GM23248 (cell line): ENCODE measurements at places on chromosomes 1 and 21. TPM values are rescaled to one million over a fixed set of nuclear protein-coding genes. Genes with fewer than 3 reads are reported as not detected.
A peak's percentile ranks its signal among the peaks of the same experiment; 100 is the strongest.

- H3K27ac ChIP-seq = peak overlapping the region; percentile 80; the same call in 1 of the 2 replicates
- peak; percentile 24 for DNase-seq
- H3K4me1 ChIP-seq = peaks cover 34% of the 10 kb centered on the region
- H3K27me3 ChIP-seq = no peaks in the 10 kb centered on the region
Measured at GRCh38 chr1:113859478-113860175, 11.9 kb downstream of the PTPN22 start.

- H3K36me3 ChIP-seq = peaks cover 24% of the 10 kb centered on the region; the same call in 1 of the 2 replicates
- no peak overlapping the region for H3K4me3 ChIP-seq
- no peak overlapping the region for H3K27ac ChIP-seq
- DNase-seq = no peak
Measured at GRCh38 chr1:215228193-215228592, 145.7 kb downstream of the KCNK2 start.

- no peak overlapping the region for H3K4me3 ChIP-seq
- no peak overlapping the region for H3K27ac ChIP-seq
- H3K36me3 ChIP-seq = no peaks in the 10 kb centered on the region
- H3K27me3 ChIP-seq = no peaks in the 10 kb centered on the region
- no peaks in the 10 kb centered on the region for H3K4me1 ChIP-seq
- no peak for DNase-seq
Measured at GRCh38 chr1:187630653-187631380, 802.1 kb downstream of the PLA2G4A start.

GRCh38 chr1:71047635-71048607 lies at the start of gene PTGER3:
PTGER3 (minus strand) TSS chr1:71047816; CDS start chr1:71047577, 239 bp downstream.
- H3K27me3 ChIP-seq = peaks cover 22% of the 10 kb centered on the region; the same call in 1 of the 2 replicates
- peak within 1 kb of the TSS; percentile 65 for H3K4me3 ChIP-seq
- H3K4me1 ChIP-seq = no peaks in the 10 kb centered on the region
- no peak within 1 kb of the TSS for H3K27ac ChIP-seq

- no peaks in the 10 kb centered on the region for H3K27me3 ChIP-seq
- DNase-seq = peak; percentile 12
- no peak overlapping the region for H3K27ac ChIP-seq
- H3K36me3 ChIP-seq = no peaks in the 10 kb centered on the region
Measured at GRCh38 chr1:175757381-175758015, 14.1 kb upstream of the TNR start.

Gene TMEM79
- total RNA-seq = 0.63 and 1.8 TPM in 2 replicates

DNA sequence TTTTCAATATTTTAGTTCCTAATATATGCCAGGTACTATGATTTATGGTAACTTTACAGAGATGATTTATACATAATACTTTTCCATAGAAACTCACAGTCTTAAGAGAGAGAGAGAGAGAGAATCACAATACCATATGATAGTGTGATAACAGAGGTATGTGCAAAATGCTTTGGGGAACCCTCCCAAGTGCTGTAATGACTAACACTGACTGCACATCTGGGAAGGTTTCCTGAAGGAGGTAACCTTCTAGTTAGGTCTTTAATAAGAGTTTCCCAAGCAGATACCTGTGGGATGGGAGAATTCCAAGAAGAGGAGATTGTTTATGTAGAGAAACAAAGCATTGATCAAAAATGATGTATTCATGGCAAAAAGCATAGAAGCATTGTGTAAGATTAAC lies 34.6 kb upstream of the PIGC start:
- no peaks in the 10 kb centered on the region for H3K36me3 ChIP-seq
- H3K4me1 ChIP-seq = no peaks in the 10 kb centered on the region
- no peak overlapping the region for H3K27ac ChIP-seq

DNA sequence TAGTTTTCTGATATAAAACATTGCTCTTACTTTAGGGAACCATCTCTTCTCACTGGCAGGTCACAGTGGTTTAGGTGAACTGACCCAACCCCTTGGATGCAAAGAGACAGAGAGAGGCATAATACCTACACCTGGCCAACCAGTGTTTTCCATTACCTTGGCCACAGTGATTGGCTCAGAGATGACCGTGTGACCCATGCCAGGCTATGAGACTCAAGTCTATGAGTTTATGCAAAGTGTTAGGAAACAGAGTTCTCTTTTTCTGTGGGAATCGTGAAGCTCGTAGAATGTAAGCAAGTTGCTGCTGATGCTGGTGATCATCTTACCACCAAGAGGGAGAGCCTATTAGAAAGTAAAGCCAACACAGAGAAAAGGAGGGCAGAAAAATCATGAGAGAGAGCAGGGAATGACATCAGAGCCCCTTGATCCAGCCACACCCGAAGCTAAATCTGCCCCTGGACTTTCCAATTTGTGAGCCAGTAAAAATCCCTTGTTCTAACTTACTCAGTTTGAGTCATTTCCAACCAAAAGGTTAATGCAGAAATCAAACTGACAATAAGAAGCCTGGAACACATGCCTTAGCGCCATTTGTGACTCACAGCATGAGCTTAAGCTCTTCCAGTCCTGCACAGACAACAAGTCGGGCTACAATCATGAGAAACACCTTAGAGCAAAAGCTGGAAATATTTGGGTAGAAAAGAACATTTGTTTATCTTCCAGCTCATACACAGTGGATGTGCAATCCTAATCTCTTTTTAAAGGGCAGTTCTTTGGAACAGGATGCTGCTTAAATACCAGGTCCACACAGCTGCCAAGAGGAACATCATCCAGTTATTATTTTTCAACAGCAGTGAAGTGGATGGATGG lies 81.3 kb upstream of the KAZN start:
- no peaks in the 10 kb centered on the region for H3K36me3 ChIP-seq
- no peak overlapping the region for H3K4me3 ChIP-seq
- H3K27me3 ChIP-seq = no peaks in the 10 kb centered on the region

DNA sequence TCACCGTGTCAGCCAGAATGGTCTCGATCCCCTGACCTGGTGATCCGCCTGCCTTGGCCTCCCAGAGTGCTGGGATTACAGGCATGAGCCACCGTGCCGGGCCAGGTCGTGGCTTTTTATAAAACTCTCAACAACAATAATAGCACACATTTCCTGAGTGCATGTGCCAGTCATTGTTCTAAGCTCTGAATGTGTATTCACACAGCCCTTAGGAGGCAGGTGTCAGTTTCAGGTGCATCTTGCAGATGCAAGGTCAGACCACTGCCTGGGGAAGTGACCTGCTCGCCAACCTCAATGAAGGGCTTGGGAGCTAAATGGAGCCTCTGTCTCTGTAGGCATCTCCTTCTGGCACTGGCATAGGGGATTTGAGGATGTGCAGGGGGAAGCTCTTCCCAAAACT lies 1.6 kb upstream of the LEFTY2 start:
- H3K4me1 ChIP-seq = no peaks in the 10 kb centered on the region
- H3K4me3 ChIP-seq = no peak overlapping the region

Gene CASQ2
- not detected in 2 replicates for total RNA-seq

DNA sequence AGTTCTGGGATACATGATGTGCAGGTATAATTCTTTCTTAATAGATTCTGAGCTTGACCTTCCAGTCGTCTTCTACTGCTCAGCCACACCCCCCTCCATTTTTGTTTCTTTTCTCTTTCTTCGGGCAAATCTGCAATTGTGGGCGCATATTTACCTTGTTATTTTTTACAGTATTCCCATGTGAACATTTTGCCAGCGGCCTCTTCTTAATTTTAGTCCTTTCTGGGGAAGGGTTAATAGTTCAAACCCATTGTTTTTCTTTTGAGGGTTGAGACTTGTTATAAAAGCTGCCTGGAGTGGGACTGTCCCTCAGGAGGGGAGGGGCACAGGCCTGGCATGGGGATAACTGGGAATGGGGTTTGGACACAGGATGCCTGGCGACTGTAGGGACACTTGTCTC lies 40.3 kb downstream of the PBX1 start:
- no peak for DNase-seq
- H3K27ac ChIP-seq = no peak overlapping the region
- no peaks in the 10 kb centered on the region for H3K27me3 ChIP-seq

DNA sequence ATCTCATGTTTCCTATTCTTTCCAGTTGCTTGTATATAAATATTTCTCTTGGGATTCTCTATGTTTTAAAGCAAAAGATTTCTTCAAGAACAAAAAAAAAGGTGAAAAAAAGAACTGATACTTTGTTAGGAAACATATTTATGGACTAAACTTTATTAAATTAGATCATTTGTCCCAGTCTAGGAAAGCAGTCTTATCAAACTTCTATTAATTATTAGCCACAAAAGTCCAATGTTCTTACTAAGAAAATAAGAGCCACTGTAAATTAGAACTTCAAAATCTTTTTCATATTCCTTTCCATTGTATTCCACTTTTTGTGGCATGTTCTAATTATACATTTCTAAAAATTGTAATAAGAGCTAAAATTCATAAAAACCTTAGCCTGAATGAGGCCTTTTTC lies 175.2 kb downstream of the TYW3 start:
- no peaks in the 10 kb centered on the region for H3K36me3 ChIP-seq
- H3K4me1 ChIP-seq = no peaks in the 10 kb centered on the region
- H3K27me3 ChIP-seq = no peaks in the 10 kb centered on the region

Gene VHLL
- not detected in 2 replicates for total RNA-seq

GRCh38 chr1:40742363-40743061 lies 41.1 kb upstream of the KCNQ4 start:
- H3K36me3 ChIP-seq = peaks cover 14% of the 10 kb centered on the region; the same call in 1 of the 2 replicates
- peaks cover 22% of the 10 kb centered on the region for H3K4me1 ChIP-seq
- H3K4me3 ChIP-seq = no peak overlapping the region
- H3K27me3 ChIP-seq = no peaks in the 10 kb centered on the region

Gene MIER1
- total RNA-seq = 34.8 and 38.1 TPM in 2 replicates

DNA sequence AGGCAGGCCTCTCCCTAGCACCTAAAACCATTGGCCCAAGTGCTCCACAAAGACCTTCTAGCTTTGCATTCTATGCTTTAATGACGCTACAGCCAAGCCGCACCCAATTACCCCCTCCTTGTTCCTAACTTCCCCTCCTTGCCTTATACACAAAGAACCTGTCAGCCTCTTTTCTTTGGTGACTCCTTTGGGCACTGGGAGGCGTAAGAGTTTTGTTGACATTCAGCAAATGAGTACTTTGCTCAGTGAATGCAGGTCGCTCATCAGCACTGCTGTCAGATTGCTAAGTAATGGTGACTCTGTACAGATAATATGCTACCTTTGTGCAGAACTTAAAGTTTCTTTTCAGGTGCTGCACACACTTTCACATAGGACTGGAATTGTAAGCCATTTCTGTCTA lies 187.6 kb upstream of the FAM78B start:
- DNase-seq = no peak
- no peaks in the 10 kb centered on the region for H3K27me3 ChIP-seq
- H3K36me3 ChIP-seq = no peaks in the 10 kb centered on the region
- no peak overlapping the region for H3K27ac ChIP-seq
- no peaks in the 10 kb centered on the region for H3K4me1 ChIP-seq
